GM10248 (cell line): ENCODE measurements at places on chromosomes 4 and X.

GRCh38 chr4:142818476-142818875 is 27.6 kb downstream of the INPP4B start:
- DNase-seq: no peak

DNA sequence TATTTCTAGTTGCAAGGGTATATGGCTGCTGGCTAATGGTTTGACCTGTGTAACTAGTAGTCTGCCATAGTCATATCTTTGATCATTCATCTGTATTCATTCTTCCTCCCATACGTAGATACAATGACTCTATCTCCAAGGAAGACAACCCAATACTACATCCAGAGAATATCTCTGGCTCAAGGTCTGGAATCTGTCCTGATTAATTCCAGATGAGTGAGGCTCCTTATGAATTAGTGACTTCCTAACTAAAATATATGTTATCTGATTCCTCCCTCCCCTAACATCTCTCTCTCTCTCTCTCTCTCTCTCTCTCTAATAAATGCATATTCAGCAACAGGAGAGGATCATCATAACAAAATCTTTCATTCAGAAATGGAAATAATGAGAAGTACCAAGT is 641.5 kb downstream of the FAT4 start:
- no peak for DNase-seq

- no peak for DNase-seq
These were observed 19.0 kb downstream of the CPEB2 start for GRCh38 chr4:15021311-15021710.

DNA sequence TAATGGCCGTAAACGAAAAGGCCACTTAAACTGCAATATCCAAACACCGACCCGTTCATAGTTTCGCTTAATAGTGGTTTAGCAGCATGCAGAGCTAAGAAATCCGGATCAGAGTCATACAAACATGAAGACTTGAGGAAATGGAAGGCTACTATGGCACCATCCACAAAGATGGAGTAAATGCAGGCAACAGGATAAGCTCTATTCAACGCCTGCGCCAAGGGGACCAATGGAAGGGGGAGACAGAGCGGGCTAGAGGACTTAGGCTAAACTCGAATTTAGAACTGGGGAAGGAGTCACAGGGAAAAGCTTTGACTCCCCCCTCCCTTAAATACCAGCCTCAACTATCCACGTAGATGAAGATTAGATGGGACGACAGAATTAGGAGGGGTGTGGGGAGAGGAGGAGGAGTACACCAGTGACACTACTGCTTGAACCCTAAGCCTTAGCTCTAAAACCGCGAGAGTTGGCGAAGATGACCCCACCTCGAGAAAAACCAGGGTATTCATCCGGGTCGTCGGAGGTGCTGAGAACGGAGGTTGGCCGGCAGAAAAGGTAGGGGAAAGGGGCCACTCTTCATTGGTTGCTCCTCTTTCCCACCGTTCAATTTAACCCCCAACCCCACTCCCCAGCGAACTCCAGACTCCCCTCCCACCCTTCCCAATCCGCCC is 3.5 kb downstream of the HUWE1 start:
- DNase-seq: peak; percentile 16

DNA sequence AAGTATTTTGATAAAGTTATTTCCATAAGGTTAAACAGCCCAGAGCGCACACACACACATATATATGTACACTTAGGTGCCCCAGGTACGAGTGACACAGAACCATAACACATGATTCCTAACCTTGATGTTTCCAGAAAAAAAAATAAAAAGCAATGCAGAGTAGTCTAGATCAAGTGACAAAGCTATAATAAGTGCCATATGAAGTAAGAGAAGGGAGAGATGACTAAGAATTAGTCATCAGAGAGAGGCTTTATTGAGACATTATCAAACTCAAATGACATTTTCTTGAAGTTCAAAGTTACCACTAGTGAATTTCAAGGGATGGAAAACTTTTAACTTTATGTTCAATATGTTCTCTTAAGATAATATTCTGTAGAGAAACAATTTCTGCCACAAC is 215.0 kb downstream of the HTR2C start:
- DNase-seq: no peak

- DNase-seq: no peak
These were observed 21.6 kb downstream of the PNMA6E start for GRCh38 chrX:153379508-153379907.

DNA sequence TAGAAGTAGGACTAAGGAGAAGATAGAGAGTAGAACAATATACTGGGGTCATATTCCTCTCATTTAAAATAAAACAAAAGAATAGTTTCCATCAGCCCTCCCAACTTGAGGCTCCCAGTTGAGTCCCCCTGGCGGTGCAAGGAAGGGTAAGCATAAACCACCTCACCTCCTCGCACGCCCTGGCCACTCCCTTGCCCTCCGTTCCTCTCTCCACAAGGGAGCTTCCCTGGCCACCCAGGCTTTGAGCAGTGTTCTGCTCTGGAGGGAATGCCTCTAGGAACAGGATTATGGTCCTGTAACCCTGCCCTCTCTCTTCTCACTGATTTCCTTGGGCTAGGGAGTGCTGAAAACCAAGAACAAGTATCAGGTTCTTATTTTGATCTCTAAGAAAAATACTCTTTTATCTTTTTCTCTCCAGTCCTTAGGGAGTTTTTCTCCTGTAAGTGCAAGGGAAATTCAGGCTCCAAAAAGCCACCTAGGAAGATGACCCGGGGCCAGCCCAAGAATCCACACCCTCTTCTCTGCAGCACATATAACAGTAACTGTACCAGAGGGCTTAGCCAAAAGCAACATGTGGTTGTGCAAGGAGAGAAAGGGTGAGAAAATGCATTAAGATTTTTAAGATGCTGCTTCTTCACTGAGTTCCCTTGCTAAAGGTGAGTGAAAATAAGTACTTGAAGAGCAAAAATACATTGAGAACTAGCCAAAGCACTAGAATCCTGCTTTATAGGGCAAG is 69.9 kb downstream of the USP38 start:
- no peak for DNase-seq
